Activated naive CD8-positive, alpha-beta T cell treated with anti-CD3 and anti-CD28 coated beads, Interleukin-2, amount 10 ng/mL, durations not matched to agents 7 days and 5 days (primary cell): ENCODE measurements at places on chromosomes 1 and 21. TPM values are rescaled to one million over a fixed set of nuclear protein-coding genes. Genes with fewer than 3 reads are reported as not detected.

Gene KRTAP10-2
- not detected for total RNA-seq

- DNase-seq: no peak
These were observed 40.5 kb downstream of the SLC5A9 start for GRCh38 chr1:48263041-48263440.

GRCh38 chr1:41812051-41812450 is 106.7 kb downstream of the HIVEP3 start:
- no peak for DNase-seq

Gene MATN1
- total RNA-seq: 0.26 TPM

- DNase-seq: no peak
These were observed 49.5 kb upstream of the CD46 start for GRCh38 chr1:207702317-207702716.

GRCh38 chr1:14245954-14246353 is 352.5 kb upstream of the KAZN start:
- no peak for DNase-seq

DNA sequence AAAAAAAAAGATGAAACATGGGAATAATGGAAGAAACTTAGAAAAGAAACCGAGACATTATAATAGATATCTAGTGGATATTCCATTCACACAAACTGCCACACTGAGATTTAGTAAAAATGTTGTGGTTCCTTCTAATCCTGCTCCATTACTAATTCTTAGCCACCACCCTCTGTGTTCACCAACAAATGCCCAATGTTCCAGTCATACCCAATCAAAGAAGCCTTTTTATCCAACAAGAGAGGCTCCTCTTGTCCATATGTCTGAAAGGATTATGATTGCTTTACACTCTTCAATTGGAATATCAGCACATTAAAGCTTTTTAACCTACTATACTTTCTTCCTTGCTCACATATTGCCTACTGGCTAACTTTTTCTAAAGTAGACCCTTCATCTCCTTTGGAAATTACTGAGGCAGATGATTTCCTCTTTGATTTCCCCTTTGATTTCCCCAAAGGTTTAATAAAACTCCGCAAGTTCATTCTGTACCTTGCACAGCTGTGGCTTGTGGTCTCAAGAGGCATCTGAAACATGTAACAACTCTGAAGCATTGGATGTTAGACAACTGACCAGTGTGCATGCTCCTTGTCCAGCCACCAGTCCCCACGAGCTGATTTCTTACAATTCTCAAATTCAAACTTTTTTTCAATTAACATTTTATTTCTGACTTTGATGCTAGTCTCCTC is 305.6 kb upstream of the LYPLAL1 start:
- no peak for DNase-seq

GRCh38 chr1:160866001-160866694 is 3.5 kb upstream of the CD244 start:
- no peak for DNase-seq

DNA sequence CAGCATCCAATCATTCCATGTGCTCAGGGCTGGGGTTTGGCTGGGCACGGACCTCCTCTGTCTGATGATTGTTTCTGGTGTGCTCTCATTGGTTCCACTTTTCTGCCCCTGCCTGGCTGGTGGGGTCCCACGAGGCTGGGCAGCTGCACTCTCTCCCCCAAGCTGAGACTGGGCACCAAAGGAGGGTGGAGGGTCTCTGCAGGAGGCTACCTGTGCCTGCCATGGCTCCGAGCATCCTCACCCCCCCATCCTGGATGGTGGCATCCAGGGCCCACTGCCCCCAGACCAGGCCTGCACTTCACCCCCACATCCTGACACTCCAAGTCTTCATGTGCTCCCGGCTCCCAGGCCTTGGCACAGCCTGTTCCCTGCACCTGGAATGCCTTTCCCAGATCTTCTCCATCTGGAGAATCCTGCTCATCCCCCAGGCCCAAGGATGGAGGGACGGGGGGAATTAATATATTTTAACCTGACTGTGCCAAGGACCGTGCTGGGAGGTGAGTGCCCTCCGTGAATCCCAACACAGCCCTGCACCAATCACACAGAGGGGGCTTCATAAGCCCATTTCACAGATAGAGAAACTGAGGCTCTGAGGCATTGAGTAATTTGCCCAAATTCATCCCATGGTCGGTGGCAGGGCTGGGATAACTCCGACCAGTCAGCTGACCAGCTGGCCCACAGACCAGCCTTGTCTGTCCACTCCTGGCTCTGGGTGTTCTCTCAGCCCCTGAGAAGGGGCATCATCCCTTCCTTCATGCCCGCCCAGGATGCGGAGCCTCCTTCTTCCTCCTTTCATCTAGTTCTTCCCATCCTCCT is 403.4 kb downstream of the MATN1 start:
- no peak for DNase-seq

GRCh38 chr21:38506661-38507281 is 8.5 kb upstream of the ERG start:
- DNase-seq: no peak
